ENCODE measurements at places on chromosomes 4 and X.

DNA sequence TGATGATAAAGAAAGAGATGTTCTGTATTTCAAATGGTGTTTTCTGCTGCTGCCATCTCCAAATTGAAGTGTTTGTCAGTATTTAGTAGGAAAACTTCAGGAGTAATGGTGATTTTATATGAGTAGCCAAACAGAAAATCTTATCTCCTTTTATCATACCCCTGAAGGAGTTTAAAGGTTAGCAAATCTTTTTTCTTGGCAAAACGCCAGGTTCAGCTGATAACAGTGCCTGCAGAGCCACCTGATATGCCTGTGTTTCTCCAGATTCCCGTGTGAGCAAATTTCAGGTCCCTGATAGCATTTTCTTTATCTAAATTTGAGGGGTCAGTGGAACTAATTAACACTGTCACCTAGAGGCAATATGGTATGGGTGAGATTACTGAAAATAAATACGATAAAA, 65.8 kb upstream of the ETNPPL start:
- no peak for DNase-seq

DNA sequence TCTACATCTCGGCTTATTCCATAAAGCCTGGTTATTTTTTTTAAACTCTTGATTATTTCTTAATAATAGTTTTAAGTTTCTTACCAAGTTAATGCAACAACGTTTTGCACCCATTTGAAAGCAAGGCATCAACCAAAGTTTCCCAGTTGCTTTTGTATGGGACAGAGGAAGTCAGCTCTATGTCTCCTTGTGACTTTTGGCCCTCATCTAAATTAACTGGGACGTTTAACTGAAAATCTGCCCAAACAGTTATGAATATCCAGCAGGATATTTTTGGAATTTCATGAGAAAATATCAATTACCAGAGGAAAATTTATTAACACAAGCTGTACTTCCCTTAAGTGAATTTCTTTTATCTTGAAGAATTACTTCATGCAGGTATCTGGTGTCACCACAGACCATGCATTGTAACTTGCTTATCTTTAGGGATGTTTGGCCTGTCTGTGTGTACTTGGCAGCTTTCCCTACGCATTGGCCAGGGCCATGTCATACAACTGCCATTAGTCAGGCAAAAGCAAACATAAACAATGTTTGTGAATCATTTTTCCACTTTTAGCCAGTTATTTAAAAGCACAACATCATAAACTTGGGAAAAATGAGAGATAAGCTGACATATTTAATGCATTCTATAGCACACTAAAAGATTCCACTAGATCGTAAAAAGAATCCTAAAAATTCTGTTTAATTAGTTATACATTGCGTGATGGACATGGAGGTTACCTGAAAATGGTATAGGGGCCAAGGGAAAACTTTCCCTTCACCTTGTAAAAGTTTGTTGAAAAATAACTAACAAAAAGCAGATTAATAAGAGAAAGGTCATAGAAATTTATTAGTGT, 101.4 kb upstream of the PDE5A start:
- DNase-seq = no peak

- DNase-seq = no peak
Observed at GRCh38 chrX:13520351-13520750, 49.0 kb upstream of the EGFL6 start.

DNA sequence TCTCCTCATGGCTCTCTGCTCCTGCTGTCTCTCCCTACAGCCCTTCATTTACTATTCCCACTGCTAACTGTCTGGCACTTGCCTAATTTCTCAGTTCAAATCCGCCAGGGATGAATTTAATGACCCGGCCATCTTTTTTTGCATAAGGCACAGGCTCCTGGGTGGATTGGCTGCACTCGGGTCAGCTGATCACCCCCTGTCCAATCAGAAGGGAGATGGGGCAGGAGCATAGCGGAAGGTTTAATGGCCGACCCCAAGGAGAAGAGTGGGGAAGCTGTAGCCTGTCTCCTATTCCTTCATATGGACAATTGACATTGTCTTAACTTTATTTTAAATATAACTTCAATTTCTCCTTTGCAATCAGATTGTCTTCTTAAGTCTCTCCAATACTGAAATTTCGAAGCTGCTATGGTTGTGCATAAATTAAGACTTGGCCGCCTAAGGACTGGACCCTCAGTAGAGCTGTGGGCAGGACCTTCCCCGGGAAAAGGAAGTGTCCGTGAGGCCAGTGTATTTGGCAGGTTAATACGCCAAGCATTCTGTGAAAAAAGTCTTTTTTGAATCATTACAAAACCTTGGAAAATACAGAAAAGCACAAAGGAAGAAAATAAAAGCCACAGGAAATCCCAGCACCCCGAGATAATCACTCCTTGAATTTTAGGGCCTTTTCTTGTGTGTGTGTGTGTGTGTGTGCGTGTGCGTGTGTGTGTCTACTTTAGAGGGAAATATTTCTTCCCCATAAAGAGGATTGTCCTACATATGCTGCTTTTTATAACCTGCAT, 55.5 kb downstream of the SMIM20 start:
- DNase-seq = no peak

DNA sequence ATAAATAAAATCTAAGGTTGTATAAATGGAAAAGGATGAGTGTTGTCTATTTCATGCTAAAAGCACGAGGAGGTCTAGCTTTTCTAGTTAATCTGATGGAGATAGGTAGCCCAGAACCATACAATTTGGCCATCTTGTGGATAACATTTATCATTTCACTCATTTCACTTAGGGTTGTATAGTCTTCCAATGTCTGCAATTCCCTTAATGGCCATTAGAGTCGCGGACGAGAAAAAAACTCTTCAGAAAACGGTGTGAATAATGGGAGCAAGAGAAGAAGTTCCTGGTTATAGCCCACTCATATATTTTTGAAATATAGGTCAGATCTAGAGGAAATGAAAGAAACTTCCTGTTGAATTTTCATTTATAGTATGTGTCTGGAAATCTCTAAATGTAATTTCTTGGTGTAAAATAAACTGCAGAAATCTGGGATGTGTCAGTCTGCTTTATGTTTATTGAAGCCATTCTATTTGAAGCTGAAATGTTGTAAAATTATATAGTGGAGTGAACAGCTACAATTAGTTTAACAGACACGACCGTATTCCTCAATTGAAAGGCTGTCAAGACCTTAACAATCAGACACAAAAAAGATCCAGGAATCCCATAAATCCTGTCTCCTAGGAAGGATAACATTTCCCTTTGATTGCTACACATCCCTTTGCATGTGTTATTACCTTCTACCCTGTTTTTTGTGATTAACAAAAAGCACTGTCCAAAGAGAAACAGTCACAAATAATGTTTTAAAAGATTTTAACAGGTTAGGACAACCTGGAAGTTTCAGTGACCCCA, 47.7 kb upstream of the MGST2 start:
- no peak for DNase-seq

DNA sequence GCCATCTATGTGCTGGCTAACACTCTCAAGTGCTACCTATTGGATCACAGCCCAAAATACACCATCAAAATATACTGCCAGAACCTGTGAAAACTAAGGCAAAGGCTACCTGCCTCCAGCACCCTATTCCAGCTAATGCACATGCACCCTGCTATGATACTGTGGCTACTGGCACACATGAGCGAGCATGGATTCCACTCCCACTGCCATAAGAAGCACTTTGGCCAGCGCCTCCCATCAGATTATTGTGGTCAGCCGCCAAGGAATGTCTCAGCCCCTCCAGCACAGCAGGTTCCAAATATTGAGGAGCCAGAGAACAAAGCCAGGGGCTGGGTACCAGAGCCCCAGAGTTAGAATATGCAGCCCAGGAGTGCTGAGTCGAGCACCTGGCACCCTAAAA, 32.5 kb upstream of the TMPRSS11F start:
- no peak for DNase-seq

DNA sequence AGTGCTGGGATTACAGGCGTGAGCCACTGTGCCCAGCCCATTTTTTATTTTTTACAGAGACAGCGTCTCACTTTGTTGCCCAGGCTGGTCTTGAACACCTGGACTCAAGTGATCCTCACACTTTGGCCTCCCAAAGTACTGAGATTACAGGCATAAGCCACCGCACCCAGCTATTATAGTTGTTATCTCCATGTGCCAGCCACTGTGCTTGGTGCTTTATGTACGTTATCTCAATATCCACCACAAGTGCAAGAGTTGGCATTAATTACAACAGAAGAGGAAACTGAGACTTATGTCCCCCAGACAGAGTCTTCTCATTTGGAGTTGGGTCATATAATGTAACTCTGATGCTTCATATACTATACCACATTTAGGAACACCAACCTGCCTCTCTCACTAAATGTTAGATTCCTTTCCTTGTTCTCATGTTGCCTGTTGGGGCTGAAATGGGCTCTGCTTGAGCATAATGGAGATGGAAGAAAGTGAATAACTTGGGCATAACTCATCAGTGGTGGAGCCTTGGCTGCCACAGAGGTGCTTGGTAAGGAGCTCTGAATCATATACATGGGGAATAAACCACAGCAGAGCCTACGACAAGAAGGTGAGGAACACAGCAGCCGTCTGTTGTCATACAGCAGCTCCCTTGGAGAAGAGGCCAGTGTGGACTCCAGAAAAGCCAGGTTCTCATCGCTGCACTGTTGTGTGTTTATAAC, 84.3 kb downstream of the SPRY1 start:
- DNase-seq = no peak

DNA sequence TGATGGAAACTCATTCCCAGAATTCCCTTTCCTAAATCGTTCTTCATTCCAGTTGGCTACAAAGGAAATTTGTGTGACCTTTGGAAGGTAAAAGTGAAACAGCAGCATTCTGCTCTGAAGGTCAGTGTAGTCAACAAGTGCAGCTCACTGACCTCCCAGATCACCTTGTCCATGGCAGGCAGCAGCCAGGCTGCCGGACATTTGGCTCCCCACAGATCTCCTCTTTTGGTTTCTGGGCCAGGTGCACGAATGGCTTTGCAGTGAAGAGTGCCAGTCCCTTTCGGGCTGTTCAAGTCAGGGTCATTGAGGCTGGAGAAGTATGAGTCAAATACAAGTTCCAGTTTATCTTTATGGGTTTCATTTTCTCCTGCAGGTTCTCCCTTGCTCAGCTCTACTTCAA, 14.3 kb downstream of the GPRIN3 start:
- DNase-seq = no peak

GRCh38 chr4:82050796-82051195, 323.0 kb downstream of the HNRNPD start:
- DNase-seq = no peak

DNA sequence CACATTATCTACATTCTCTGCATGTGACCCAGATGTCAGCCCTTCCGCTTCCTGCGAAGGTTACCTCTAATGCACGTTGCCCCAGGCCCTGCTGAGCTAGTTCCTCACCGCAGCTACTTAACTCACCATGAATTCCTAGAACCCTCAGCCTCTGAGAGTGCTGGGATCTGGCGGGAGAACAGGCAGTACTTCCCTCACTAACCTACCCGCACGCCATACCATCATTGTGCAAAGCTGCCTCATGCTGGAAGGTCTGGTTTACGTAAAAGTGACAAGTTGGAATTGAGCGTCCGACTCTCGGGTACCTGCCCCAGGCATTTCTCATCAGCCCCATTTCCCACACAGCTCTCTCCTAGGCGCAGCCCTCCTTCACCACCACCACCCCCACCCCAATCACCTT, 6.3 kb downstream of the SLC25A4 start:
- no peak for DNase-seq

- no peak for DNase-seq
Observed at GRCh38 chr4:173009129-173009823, 159.3 kb upstream of the GALNT7 start.

- DNase-seq = no peak
Observed at GRCh38 chr4:145035494-145036136, 62.4 kb downstream of the ANAPC10 start.

DNA sequence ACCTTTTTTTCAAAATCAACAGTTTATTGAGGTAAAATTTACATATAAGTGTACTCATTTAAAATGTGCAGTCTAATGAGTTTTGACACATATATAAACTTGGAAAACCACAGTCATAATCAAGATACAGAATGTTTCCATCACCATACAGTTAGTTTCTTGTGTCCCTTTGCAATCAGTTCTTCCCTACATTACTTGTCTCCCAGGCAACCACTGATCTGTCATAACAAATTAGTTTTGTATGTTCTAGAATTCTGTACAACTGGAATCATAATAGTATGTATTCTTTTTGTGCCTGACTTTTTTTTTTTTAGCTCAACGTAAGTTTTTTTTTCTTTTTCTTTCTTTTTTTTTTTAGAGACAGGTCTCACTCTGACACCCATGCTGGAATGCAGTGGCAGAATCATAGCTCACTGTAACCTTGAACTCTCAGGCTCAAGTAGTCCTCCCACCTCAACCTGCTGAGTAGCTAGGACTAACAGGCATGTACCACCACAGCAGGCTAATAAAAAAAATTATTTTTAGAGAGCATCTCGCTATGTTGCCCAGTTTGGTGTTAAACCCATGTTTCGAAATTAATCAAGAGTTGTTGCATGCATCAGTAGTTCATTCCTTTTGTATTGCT, 26.9 kb downstream of the ARFIP1 start:
- DNase-seq = no peak

GRCh38 chr4:52884994-52885393, 22.9 kb downstream of the RASL11B start:
- no peak for DNase-seq

DNA sequence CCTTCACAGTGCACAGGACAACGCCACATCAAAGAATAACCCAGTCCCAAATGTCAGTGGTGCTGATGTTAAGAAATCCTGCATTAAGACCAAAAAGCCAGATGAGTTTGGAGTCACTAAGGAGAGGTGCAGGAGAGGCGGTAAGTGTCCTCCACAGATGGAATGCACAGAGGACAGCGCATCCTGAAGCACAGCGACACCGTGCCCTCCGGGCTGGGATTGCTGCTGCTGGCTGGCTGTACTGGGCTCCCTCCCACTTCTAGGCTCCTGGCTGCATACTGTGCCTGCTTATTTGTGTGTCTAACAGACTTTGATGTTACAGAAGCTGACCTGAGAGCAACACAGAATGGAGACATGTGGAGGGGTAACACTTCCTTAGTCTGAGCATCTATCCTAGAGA, 325.6 kb upstream of the BOD1L1 start:
- DNase-seq = no peak

DNA sequence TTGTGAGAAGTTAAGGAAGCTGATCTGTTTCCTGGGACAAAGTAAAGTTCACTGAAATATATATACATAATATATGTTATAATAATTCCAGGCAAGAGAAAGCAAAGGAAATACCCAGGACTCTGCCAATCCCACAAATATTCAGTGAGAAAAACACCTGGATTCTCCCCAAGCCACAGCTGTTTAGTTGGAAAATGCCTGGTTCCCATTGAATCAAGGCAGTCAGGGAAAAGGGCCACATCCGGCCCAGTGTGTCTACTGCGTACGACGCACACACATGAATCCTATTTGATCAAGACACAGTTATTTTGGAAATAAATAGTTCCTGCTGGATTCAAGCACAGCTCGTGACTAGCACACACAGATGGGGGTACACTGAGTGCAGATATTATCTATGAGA, 6.3 kb upstream of the DCHS2 start:
- no peak for DNase-seq

DNA sequence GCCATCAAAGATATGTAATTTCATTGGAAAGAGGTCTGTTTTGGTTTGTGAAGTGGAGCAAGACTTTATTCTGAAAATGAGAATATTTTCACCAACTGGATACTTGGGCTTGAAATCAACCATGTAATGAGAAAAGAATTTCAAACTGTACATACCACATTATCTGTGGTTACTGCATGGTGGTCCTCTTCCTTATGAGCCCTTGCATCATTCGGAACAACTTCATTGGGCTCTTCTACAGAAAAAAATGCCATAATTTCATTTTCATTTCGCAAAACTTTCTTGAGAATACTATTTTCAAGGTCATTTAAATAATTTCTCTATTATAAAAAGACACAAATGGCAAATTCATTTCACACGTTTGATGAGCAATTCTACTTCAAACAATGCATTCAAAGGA, 148.6 kb upstream of the RPS6KA6 start:
- no peak for DNase-seq

GRCh38 chr4:101321481-101322042, 25.8 kb downstream of the PPP3CA start:
- no peak for DNase-seq

Data from NT2/D1 (cell line).